ENCODE measurements at places on chromosomes 7 and 10. TPM values are rescaled to one million over a fixed set of nuclear protein-coding genes. Genes with fewer than 3 reads are reported as not detected.

The CPN1 gene
- not detected for total RNA-seq

- no peak for DNase-seq
Measured at GRCh38 chr10:15232279-15232678, 63.8 kb upstream of the NMT2 start.

The PAX4 gene
- not detected for total RNA-seq

The HECTD2 gene
- total RNA-seq: 7.8 TPM

GRCh38 chr7:35697414-35698175 lies 2.7 kb upstream of the HERPUD2 start:
- no peak for DNase-seq

DNA sequence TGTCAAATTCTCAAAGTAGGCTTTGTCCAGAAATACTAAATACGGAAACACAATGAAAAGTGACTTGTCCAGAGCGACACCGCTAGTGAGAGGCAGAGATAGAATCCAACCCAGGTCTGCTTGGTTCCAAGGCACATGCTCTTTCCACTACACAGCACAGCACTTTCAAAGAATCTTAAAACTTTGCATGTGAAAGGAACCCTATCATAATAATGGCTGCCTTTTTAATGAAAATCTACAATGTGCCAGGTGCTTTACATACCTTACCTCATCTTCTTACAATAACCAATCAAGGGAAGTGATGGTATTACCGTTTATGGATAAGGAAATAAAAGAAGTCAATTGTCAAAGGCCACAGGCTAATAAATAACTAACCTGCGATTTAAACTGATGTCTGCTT lies 2.6 kb downstream of the CHCHD3 start:
- no peak for DNase-seq

The MUC12 gene
- not detected for total RNA-seq

- DNase-seq: no peak
Measured at GRCh38 chr7:33076737-33077136, 14.2 kb upstream of the NT5C3A start.

- DNase-seq: no peak
Measured at GRCh38 chr7:12570168-12570533, 369 bp upstream of the SCIN start.

The KIAA1549 gene
- total RNA-seq: 8.0 TPM

- no peak for DNase-seq
Measured at GRCh38 chr10:25682203-25682851, 251.7 kb upstream of the MYO3A start.

DNA sequence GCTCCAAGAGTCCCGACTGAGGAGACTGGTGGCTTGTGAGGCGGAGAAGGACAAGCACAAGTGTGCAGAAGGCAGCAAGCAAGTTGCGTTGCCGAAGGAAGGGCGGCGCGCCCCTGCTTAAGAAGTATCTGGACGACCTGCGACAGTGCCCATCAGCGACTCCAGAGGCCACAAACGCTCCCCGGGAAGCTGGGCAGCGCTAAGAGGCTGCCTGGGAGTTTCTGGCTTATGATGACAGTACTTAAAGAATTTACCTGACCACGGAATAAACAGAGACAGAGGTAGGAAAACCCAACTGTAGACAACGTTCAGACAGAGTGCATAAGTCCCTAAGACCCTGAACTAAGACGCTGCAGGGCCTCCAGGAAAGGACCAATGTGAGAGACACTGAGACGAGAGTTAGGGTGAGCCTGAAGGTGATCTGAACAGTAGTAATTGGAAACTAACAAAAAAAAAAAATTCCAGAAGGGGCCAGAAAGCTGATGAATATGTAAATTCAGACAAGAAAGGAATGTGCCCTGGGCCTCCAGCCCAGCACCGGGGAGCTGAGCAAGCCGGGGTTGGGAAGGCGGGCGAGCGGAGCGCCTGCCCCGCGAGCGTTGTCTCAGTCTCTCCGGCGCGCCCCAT lies 1.0 kb downstream of the OSBPL3 start:
- DNase-seq: no peak

The PPP1R3C gene
- total RNA-seq: 27.5 TPM

DNA sequence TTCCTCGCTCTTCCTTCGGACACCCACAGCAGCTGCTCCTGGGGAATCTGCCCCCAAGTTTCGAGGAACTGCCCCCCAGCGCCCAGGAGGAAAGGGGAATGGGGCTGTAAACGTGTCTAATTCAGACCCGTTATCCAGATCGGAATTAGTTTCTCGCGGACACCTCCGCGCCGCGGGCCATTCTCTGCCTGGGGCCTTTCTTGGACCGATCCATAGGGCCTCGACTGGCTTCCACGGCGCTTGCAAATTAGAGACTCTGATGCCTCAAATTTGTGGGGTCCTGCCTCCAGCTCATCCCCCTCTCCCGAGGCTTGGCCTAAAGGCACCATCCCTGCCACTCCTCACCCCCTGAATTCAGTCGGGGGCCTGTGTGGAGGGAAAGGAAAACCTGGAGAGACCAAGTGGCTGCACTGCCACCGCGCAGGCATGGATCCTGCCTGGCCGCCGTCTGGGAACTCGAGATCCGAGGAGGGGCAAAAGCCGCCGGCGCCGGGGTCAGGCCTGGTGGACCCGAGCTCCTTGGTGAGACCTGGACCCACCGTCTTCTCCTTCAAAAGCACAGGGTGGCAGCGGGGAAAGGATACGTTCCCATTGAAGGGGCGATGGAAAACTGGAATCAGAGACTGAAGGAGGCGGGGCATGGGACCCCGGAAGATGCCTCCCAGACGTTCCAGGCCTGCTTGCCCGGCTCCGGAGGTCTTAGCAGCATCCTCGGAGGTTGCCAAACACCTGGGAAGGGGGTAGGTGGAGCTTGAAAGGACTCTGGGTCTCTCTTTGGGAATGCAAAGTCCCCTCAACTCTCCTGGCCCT lies 13.7 kb downstream of the LBX1 start:
- no peak for DNase-seq

- DNase-seq: no peak
Measured at GRCh38 chr10:81136261-81136660, 598.6 kb downstream of the SH2D4B start.

The DTX2 gene
- 13.5 TPM for total RNA-seq
